Activated naive CD4-positive, alpha-beta T cell treated with Interleukin-2 at 50 U/mL for 16 hours (primary cell): ENCODE measurements at places on chromosomes 13 and 19.

DNA sequence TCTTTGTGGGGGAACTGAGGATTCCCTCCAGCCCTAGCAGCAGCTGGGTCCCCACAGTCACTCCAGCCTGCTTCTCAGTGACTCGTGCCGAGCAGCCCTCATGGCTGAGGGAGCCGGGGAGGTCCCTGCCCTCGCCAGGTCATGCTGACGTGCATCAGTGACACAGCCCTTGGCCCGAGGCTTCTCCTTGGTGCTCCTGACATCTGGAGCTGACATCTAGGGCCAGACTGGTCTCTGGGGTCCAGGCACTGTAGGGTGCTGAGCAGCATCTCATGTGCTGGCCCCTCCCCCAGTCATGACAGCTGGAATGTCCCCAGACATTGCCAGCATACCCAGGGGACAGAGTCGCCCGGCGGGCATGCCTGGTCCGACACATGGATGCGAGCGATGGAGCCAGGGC is 14.4 kb downstream of the COMP start:
- DNase-seq: no peak

DNA sequence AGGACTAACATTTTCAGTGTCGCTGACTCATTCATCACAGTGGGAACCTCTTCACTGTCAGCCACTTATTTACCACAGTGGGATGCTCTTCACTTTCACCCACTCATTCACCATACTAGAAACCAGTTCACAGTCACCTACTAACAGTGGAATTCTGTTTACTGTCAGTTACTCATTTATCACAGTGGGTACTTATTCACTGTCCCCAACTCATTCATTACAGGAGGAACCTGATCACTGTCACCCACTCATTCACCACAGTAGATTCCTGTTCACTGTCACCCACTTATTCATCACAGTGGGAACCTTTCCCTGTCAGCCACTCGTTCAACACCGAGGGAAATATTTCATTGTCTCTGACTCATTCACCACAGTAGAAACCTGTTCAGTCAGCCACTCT is 10.1 kb upstream of the ZNF85 start:
- no peak for DNase-seq

GRCh38 chr19:43765109-43765876 is 10.5 kb upstream of the SMG9 start:
- DNase-seq: peak; percentile 89

GRCh38 chr13:87498681-87499080 is 172.5 kb upstream of the SLITRK5 start:
- DNase-seq: no peak

GRCh38 chr13:19993024-19993423 is 34.5 kb downstream of the ZMYM2 start:
- no peak for DNase-seq

DNA sequence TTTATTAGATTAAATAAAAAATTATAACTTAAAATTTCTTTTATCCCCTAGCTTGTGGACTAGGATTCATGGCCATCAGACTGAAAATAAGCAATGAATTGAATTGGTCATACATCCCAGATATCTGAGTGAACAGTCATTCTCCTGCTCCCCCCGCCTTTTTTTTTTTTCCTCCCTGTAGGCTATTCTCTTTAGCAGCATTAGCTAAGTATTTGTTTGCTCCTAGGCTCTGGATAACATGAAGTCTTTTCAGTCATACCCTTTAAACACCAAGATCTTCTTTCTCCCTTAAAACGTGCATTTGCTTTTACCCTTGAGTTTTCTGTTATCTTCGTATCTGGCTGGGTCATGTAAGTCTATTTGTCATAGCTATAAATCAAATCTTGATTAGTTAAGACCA is 866.7 kb upstream of the SPRY2 start:
- no peak for DNase-seq

GRCh38 chr19:21474671-21475181 is 30.7 kb upstream of the ZNF429 start:
- DNase-seq: peak; percentile 74

DNA sequence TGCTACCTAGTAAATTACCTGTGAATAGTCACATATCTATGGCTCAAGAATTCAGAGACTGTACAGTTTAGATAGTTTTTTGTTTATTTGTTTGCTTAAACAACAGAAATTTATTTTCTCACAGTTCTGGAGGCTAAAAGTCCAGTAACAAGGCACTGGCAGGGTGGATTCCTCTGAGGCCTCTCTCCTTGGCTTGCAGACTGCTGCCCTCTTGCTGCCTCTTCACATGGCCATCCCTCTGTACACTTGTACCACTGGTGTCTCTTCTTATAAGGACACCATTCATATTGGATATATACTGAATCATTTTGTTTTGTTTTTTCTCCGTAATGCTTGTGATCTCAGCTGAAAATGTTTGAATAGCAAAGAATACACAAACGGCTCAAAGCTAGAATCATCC is 56.4 kb upstream of the MIR17HG start:
- no peak for DNase-seq
